SK-N-SH (cell line): ENCODE measurements at places on chromosomes 5 and 9.
A peak's percentile ranks its signal among the peaks of the same experiment; 100 is the strongest.

DNA sequence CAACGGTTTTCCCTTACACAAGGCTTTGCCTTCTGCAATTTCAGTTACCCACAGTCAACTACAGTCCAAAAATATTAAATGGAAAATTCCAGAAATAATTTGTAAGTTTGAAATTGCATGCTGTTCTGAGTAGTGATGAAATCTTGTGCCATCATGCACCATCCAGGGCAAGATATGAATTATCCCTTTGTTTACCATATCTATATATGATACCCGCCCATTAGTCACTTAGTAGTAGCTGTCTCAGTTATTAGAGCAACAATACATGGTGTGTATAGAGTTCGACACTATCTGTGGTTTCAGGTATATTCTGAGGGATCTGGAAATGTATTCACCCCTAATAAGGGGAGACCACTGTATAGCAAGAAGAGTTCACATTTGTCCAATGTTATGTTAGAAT lies 29.4 kb downstream of the ERBIN start:
- no peak for DNase-seq

GRCh38 chr9:134570711-134571325 lies 70.8 kb upstream of the COL5A1 start:
- DNase-seq, result no peak

DNA sequence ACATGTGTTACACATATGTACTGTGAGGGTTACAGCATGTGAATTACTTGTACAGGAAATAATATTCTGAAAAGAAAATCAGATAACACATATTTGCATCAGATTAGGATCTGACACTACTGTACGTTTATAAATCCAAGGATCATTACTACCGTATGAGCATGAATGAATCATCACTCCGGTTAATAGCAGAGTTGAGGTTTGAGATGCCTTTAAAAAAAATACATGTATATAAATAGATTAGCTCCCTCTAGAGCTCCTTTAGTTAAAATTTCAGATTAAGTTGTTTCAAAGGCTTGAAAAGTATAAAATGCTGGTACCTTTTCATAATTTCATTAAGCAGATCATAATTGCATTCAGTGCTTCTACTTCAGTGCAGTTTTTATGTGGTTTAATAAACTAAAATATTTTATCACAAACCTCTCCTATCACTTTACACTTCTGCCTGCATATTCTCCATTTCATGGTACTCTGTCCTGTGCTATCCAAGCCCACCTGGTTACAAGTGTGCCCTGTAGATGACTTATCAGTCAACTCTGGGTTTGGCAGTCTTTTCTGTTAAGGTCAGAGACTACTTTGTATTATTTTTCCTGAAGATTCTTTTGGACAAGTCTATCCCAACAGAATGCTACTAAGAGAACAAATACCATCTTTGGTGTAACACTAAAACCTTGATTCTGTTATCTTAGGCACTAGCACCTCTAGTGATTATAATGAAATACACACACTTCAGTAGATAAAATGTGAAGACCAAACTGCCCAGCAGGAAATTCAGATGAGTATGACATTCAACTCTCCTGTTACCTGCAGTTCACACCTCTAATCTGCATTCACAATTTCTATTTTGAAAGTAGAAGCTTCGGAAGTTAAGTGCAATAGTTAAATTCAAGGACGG lies 48.0 kb upstream of the POU5F2 start:
- no peak for DNase-seq

DNA sequence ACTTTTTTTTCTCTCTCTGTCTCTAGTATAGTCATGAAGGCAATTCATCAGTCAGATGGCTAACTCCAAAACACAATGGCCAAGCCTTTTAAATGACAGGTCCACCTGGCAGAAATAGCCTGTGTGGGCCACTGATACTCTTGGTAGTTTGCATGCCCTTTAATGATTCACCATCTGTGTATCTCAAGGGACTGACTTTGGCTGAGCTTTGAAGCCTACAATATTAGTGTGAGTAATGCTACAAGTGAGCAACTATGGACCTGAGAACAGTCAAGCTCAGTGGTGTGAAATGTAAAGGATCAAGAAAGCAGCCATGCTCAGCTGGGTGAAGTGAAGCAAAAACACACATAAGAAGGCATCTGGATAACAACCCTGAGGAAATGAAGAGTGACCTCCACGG lies 506.9 kb downstream of the TLE1 start:
- DNase-seq, result no peak

GRCh38 chr9:19232823-19233194 lies 2.3 kb downstream of the DENND4C start:
- DNase-seq, result peak; percentile 21

DNA sequence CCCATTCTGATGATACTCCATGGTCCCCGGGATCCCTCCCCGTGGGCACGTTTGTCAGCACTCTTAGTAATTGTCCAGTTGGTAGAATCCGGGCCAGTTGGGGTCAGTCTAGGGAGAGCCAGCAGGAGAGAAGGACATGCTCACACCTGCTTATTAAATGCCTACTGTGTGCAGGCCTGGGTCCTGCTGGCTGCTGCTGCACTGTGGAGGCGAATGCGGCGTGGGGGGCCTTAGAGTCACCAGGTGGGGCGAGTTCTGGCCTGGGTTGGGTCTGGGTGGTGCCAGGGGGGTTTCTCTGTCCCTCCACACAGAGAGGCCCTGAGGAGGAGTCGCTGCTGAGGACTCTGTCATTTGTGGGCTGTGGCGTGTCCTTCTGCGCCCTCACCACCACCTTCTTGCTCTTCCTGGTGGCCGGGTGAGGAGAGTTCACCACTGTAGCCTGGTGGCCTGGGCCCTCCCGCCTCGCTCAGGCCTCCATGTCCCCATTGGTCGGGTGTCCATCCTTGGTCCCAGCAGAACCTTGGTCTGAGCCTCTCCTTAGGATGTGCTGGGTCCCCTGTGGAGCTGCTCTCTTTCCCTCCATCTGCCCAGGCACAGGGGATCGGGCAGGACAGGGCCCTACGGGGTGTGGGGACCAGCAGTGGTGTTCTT lies 17.3 kb downstream of the ADGRD2 start:
- no peak for DNase-seq

DNA sequence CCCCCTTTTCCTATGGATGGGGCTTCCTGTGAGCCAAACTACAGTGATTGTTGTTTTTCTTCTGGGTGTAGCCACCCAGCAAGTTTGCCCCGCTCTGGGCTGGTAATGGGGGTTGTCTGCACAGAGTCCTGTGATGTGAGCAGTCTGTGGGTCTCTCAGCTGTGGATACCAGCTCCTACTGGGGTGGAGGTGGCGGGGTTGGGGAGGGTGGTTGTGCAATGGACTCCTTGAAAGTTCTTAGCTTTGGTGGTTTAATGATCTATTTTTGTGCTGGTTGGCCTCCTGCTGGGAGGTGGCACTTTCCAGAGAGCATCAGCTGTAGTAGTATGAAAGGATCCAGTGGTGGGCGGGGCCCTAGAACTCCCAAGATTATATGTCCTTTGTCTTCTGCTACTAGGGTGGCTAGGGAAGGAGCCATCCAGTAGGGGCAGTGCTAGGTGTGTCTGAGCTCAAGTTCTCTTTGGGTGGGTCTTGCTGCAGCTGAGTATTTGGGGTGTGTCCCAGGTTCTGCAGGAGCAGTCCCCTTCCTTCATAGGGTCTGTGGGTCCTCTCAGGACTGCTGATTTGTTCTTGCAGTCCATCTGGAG lies 275.6 kb upstream of the PAPPA start:
- no peak for DNase-seq

GRCh38 chr5:174409070-174409469 lies 315.3 kb upstream of the MSX2 start:
- no peak for DNase-seq

- no peak for DNase-seq
Observed at GRCh38 chr9:69975681-69976080, 68.0 kb upstream of the MAMDC2 start.

- peak; percentile 55 for DNase-seq
Observed at GRCh38 chr9:126612813-126613641, 701 bp upstream of the LMX1B start.

- no peak for DNase-seq
Observed at GRCh38 chr5:153888781-153889180, 149.9 kb downstream of the FAM114A2 start.

DNA sequence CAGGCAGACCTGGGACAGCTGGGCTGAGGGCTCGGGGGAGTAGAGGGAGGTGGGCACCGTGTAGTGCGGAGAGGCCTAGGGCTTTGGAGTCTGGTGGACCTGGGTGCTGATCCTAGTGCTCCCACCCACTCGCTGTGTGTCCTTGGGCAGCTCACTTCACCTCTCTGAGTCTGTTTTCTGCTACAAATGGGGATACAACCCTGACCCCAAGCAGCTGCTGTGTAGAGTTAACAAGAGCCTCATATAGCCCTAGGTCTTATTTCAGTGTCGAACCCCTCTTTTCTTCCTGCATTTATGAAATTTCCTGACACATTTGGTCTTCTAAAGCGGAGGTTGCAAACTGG lies 16.4 kb downstream of the ERGIC1 start:
- DNase-seq, result no peak

DNA sequence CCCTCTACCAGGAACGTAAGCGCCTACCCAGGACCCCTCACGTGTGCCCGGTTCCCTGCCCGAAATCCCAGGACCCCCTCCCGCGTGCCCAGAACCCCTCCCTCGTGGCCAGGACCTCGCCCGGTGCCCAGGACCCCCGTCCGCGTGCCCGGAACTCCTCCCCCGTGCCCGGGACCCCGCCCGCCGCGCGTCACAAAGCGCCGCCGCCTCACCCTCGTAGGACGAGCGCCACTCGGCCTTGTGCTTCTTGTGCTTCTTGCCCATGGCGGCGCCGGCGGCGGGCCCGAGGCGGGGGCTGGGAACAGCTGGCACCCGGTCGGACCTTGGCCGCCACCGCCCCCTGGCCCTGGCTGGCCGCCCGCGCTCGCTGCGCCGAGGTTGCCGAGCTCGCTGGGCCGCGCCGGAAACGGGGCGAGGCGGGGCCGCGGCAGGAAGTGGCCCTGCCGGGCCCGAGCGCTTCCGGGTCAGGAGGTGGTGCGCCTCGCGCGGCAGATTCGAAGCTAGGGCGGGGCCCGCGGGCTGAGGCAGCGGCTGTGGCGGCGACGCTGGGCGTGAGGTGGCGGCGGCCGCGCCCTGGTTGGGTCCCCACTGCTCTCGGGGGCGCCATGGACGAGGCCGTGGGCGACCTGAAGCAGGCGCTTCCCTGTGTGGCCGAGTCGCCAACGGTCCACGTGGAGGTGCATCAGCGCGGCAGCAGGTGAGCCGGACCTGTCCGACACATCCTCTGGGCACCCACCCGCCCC lies at the start of the genes BRD9 and TRIP13:
BRD9 (minus strand) TSS at position 408 of the 743 bp plus-strand sequence; CDS start at position 264, 144 bp downstream.
TRIP13 (plus strand) TSS at position 491 of the 743 bp plus-strand sequence; CDS start at position 606, 115 bp downstream.
- DNase-seq, result peak; percentile 98
